ENCODE measurements at places on chromosomes 11 and 22.

DNA sequence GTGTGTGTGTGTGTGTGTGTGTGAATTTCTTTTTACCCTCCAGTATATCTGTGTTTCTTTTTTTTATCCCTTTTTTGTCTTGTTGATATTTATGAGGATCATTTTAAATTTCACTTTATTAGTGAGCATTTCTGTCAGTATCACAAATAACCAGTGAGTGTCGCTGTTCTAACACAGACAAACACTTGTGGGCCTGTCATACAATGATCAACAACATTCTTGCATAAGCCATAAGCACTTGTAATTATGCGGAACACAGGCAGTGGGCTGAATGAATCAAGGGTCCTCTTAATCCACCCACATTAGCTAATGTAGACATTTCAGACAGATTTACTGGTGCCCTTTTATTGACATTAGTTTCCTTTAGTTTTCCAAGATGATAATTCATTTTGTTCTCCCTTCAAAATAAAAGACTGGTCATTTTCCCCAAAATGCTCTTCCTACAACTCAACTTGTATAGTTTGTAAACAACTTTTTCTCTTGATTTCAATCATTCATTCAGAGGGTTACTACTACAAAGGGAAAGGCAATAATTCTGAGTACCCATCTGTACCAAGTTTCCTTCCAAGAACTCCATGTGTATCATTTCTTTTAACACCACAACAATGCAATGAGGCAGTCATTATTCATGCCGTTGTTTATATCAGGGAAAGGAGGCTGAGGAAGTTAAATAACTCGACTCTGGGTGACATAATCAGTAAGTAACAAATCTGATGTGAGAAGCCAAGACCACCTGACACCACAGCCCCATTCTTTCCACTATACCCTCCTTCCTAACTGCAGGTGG, 34.5 kb upstream of the ANO3 start:
- peak; percentile 1 for DNase-seq

GRCh38 chr11:117064275-117064674, 34.0 kb downstream of the SIK3 start:
- no peak for DNase-seq

- DNase-seq = no peak
Measured at GRCh38 chr11:128745311-128746136, 51.7 kb downstream of the FLI1 start.

GRCh38 chr11:116188350-116188749, 584.4 kb downstream of the BUD13 start:
- no peak for DNase-seq

GRCh38 chr22:19745155-19746101, 15.2 kb upstream of the TBX1 start:
- DNase-seq = no peak

DNA sequence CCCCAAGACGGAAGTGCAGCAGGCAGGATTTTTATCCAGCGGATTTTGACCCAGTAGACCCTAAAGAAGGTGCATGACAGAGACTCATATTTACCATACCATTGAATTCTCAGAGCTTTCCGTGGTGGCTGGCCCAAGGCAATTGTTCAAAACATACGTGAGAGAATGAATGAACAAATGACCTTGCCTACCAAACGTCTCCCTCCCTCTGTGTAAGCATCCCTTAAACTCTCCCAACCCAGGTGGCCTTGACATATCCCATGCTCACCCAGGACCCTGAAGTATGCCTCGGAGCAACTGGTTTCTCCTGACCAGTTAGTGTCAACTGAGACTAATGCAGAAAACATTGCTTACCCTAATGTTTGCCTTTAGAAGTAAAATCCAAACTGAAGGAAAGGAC, 154.9 kb downstream of the TEAD1 start:
- no peak for DNase-seq

GRCh38 chr11:15569305-15570025, 454.7 kb downstream of the INSC start:
- no peak for DNase-seq

GRCh38 chr11:43937434-43938411, 4.7 kb upstream of the C11orf96 start:
- DNase-seq = no peak

Data from CD4-positive, alpha-beta T cell treated with Interleukin-6 at 100 ng/mL for 8 hours (primary cell).